Mucosa of descending colon (tissue), 3 donors: ENCODE measurements at places on chromosomes 7 and 10.

- no peak for DNase-seq
These were observed 167.1 kb upstream of the TRIM24 start for GRCh38 chr7:138292951-138293350.

GRCh38 chr7:39353615-39354376 is 212.4 kb upstream of the YAE1 start:
- no peak for DNase-seq

DNA sequence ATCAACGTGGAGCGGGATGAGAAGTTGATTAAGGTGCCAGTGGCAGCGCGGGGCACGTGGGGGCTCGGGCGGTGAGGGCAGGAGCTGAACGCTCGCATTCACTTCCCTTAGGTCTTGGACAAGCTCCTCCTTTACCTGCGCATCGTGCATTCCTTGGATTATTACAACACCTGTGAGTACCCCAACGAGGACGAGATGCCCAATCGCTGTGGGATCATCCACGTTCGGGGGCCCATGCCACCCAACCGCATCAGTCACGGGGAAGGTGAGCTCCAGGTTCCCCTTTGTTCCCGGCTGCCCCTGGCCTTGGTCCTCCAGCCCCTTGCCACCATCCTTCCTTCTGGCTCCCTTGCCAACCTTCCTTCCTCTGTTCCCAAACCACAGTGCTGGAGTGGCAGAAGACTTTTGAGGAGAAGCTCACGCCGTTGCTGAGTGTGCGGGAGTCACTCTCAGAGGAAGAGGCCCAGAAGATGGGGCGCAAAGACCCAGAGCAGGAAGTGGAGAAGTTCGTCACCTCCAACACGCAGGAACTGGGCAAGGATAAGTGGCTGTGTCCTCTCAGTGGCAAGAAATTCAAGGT is 2.5 kb downstream of the UFSP1 start:
- no peak for DNase-seq

- no peak for DNase-seq
These were observed 52.5 kb upstream of the VKORC1L1 start for GRCh38 chr7:65820287-65820950.

GRCh38 chr10:34124522-34125035 is 690.5 kb downstream of the PARD3 start:
- DNase-seq: no peak

DNA sequence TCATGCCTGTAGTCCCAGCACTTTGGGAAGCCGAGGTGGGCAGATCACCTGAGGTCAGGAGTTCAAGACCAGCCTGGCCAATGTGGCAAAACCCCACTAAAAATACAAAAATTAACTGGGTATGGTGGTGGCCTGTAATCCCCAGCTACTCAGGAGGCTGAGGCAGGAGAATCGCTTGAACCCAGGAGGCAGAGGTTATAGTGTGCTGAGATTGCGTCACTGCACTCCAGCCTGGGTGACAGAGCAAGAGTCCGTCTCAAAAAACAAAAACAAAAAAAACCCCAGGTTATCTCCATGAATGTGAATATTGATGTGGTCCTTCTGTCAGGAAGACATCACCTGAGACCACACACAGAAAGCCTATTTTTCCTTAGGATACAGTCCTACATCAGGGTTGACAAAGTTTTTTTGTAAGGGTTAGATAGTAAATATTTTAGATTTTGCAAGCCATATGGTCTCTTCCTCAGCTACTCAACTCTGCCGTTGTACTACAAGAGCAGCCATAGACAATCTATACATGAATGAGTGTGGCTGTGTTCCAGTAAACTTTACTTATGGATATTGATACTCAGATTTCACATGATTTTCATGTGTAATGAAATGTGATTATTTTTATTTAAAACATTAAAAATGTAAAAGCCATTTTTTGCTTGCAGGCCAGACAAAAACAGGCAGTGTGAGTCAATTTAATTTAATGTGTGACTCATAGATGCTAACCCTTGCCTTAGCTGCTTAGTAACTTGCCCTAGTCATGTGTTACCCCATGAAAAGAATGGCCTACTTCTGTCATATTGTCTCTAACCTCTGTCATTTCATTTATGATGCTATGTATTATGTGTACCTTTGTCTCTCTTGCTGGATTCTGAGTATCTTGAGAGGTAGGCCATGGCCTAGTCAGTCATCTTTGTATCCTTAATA is 78.1 kb downstream of the TPST1 start:
- no peak for DNase-seq

DNA sequence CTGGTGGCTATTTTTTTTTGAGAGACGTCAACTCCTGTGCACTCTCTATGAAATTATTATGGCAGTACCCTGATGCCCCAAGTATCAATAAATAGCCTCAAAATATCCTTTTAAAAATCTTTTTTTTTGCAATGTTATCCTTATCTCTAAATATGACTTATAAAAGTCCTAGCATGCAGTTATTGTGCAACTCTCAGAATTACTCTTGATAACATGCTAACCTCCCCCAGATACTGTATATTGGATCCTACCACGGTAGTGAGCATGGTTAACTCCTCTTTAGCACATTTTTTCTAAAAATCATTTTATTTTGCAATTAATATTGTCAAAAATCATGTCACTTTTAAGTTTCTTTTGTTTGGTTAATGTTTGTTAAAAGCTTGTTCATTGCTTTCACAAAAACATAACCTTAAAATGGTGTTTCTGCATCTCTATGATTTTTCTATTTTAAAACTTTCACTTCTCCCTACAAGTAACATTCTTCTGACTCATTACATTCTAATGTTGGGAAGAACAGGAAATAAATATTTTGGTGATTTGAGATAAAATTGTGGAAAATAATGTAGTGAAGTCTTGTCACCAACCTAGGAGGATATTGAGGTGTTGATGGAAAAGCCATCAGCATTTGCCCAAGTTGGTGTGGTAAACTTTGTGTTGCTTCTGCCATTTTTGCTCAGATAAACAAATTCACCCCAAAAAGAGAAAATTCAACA is 42.1 kb upstream of the ADRA2A start:
- no peak for DNase-seq
